Spinal cord (tissue), 10 donors: ENCODE measurements at places on chromosomes 2 and 18.

GRCh38 chr2:177398290-177398683, 5.7 kb downstream of the AGPS start:
- DNase-seq, result no peak

DNA sequence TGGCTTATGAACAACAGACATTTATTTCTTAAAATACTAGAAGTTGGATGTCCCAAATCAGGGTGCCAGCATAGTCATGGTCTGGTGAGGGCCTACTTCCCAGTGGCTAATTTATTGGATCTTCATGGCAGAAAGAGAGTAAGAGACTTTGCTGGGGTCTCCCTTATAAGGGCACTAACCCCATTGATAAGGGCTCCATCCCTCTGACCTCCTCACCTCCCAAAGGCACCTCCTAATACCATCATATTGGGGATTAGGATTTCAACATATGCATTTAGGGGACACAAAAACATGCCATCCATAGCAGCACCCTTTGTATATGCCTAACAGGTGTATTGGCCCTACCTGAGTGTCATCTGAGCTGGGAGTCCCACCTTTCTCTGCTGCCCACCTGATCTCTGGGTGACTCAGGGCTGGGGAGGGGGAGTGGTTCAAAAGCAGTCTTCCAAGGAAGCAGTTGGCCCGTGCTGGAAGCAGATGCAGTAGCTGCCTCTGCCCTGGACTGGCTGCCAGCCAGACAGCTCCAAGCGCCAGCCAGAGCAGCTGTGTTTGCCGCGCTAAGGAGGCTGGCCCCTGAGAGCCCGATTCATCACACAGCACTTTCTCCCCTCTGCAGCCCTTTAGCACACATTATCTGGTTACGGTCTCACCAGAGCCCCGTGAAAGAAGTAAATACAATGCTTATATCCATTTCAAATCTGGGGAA, 84.6 kb downstream of the SMAD7 start:
- peak; percentile 49 for DNase-seq

DNA sequence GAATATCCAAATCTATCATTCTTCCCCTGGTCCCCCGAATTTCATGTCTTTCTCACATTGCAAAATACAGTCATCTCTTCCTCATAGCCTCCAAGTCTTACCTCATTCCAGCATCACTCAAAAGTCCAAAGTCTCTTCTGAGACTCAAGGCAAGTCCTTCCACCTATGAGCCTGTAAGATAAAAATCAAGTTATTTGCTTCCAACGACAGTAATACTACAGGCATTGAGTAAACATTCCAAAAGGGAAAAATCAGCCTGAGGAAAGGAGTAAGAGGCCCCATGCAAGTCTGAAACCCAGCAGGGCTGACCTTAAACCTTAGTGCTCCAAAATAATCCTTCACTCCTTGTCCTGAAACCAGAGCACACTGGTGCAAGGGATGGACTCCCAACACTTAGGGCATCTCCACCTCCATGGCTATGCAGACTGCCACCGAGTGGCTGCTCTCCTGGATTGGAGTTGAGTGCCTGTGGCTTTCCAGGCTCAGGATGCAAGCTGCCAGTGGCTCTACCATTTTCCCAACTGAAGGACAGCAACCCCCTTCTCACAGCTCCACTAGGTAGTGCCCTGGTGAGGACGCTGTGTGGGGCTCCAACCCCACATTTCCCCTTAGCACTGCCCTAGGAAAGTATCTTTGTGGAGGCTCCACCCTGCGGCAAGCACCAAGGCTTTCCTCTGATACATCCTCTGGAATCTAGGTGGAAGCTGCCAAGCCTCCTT, 16.3 kb downstream of the DTNA start:
- DNase-seq, result no peak

- no peak for DNase-seq
Measured at GRCh38 chr2:40361478-40361877, 90.4 kb downstream of the SLC8A1 start.

GRCh38 chr18:13003466-13003896, 12.3 kb downstream of the CEP192 start:
- no peak for DNase-seq

DNA sequence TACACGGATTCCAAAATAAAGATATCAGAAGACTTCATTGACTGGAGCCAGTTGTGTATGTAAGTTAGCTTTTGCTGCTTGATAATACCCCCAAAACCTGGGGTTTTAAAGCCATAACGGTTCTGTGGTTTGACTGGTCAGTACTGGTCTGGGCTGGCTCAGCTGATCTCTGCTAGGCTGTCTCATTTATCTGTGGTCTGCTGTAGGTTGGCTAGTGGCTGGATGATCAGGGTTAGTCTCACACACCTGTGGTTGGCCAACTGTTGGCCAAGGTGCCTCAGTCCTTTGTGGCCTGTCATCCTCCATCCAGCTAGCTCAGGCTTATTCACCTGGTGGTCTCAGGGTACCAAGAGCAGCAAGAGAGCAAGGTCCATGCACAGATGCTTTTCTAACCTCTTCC, 183.2 kb downstream of the KLHL29 start:
- no peak for DNase-seq

- DNase-seq, result no peak
Measured at GRCh38 chr2:70214953-70215549, 24.2 kb upstream of the C2orf42 start.

- DNase-seq, result no peak
Measured at GRCh38 chr18:34710458-34710914, 388 bp downstream of the DTNA start.

- no peak for DNase-seq
Measured at GRCh38 chr18:3689986-3690763, 240.2 kb downstream of the TGIF1 start.

DNA sequence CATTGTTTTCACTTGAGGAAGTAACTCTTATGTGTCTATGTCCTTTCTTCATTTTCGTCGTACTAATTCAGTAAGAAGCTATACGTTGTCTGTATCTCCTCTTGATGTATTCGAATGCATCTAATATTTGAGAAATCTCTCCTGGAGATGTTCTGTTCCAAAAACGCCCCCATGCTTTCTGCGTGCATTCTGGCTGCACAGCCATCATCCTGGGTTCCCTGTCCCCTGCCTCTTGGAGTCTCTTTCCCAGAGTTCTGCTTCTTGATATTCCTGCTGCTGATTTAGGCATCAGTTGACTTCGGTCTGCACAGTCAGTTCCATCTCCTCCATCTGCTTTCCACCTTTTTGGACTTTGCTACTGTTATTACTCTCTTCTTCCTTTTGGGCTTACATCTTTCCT, 13.5 kb downstream of the PNO1 start:
- no peak for DNase-seq

- no peak for DNase-seq
Measured at GRCh38 chr2:208320686-208321085, 54.6 kb downstream of the PIKFYVE start.

GRCh38 chr2:242056785-242057184, 187.3 kb downstream of the RTP5 start:
- DNase-seq, result no peak

- no peak for DNase-seq
Measured at GRCh38 chr2:205014201-205014600, 468.9 kb downstream of the PARD3B start.

GRCh38 chr2:33786881-33787280, 187.8 kb upstream of the FAM98A start:
- no peak for DNase-seq

DNA sequence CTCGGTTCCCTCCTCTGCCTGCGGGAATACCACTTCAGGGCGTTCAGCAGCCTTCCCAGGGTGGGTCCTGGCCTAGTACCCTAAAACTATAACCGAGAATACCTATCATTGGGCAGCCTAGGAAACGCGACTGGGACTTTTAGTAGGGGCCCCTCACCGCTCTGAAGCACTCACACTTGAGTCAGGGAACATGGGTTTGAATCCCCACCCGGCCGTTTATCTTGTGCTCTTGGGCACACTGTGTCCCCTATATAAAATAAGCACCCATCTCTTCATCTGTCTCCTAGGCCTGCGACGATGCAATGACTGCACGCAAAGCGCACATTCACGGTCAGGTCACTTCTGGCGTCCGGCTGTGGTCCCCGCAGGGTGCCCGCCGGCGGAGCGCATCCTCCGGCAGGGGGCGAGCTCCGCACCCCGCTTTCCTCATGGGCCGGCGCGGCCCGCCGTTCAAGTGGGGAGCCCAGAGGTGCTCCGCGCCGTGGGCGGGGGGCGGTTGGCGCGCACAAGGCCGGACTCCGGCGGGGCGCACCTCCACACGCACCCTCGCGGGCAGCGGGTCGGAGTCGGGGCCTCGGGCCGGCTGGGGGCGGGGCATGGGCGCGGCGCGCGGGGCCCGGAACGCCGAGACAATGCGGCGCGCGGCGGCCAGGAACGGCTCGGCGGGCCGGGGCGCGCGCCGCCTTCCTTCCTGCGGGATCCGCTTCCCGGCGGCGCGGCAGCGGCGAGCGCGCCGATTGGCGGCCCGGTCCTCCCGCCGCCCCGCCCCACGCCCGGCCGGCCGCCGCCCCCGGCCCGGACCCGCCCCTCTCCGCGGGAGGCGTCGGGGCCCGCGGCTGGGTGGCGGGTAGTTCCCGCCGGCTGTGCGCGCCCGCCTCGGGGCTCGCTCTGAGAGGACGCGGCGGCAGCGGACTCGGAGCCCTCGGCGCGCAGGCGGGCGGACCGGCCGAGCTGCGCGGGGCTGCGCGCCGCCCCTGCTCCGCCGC, at the start of gene ASAP2:
ASAP2 (plus strand) TSS at position 850 of the 986 bp plus-strand sequence. CDS start 293 bp downstream, outside the sequence.
- no peak for DNase-seq

- peak; percentile 51 for DNase-seq
Measured at GRCh38 chr2:134460583-134460998, 206.7 kb downstream of the MGAT5 start.

DNA sequence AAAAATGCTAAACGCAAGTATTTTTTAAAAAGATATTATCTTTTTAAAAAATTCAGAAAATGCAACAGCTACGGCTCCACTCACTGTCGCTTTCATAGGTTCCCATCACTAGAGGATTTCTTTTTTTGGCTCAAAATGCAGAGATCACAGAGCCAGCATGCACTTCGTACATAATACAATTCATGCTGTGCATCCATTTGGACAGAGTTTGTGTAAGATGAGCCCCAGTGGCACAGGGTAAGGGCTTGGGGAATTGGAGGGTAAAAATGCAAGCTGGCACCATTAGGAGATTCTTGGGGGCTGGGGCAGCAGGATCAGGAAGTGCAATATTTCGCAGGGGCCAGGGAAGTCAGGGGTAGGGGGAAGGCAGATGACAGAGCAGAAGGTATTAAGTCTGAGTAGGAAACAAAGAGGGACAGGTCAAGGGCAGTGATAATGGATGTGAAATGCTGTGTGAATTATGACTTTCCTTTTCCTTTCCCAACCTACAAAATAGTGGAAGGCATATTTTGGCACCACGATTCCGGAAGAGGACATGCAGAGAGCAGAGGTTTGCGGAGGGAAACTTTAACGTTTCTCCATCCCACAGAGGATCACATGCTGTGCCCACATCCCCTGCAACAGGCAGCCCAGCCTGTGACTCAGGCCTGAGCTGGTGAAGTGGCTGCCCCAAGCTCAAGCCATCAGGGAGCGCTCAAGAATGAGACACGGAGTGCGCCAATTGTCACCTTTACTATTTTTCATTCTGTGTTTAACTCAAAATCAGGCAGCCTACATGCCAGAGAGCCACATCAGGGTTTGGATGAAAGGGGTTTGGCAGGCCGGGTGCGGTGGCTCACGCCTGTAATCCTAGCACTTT, 4.7 kb downstream of the CAPG start:
- DNase-seq, result peak; percentile 46

DNA sequence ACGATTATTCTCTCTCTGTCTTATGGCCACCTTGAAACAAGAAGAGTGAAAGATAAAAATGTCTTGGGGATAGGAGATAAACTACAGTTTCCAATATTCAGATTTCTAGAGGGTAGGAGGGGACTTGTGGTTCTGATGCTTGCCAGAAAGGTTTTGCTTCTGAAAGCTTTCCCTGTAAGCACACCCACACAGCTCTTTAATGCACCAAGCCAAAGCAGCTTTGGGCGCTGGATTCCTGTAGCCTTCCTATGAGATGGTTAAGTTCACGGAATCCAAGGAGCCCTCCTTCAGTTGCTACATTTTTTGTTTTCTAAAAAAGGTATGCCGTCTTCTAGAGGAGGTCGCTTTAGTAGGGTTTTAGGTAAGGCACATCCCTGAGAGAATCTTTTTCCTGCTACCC, 4.9 kb downstream of the LRRTM1 start:
- DNase-seq, result peak; percentile 35

DNA sequence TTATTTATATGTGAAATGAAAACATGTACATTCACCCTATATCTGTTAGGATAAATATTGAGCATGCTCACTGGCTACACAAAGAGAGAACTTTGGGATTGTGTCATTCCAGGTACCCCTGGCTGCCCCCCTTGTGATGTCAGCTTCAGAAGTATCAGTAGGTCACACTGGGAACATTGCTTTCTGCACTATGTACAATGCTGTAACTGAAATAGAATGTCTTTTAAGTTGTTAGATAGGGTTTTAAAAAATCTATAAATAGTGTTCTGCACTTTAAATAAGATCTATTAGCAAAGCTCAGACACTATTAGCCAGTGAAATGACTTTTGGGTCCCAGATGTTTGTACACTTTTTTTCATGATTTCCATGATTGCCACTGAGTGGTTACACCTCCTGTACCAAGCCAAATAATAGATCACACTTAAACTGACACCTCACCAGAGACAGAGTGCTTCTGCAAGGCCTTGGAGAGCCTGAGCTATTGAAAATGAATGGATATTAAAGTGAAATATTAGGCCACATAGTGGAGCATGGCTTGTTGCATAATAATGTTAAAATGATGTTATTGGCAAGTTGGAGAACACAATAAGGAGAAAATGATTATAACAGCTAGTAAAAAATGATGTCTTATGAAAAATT, 297.0 kb upstream of the NXPH2 start:
- peak; percentile 73 for DNase-seq

GRCh38 chr18:1658908-1659566, 754.4 kb downstream of the ADCYAP1 start:
- no peak for DNase-seq

DNA sequence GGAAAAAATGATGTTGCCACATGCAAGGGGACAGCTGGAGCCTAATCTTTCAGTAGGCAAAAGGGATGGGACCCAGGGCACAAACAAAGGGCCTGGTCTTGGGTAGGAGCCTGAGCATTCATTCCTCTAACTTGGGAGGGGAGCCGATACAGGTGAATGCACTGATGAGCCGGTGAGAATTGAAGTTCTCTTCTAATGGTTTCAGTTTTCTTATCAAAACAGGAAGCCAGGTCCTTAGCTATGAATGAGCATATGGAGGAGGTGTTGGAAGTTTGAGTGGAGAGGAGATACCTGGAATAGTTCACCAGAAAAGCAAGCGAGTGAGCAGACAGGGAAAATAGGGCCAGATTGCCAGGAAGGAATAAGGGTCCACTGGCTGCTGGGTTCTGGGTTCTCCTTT, 10.1 kb downstream of the DPP4 start:
- DNase-seq, result no peak

- DNase-seq, result no peak
Measured at GRCh38 chr2:44358503-44358902, 2.8 kb downstream of the PREPL start.

- DNase-seq, result no peak
Measured at GRCh38 chr2:237594514-237594871, 4.0 kb upstream of the RAB17 start.

GRCh38 chr2:11990576-11990975, 244.1 kb downstream of the LPIN1 start:
- no peak for DNase-seq

GRCh38 chr2:118013221-118013723, 598 bp downstream of the CCDC93 start:
- DNase-seq, result no peak

GRCh38 chr2:12964904-12965539, 248.3 kb downstream of the TRIB2 start:
- DNase-seq, result no peak

GRCh38 chr2:112483042-112483473, 1.1 kb downstream of the TTL start:
- DNase-seq, result peak; percentile 55
